NT2/D1 (cell line): ENCODE measurements at places on chromosomes 5 and 9.

GRCh38 chr5:20360263-20360662 is 372.3 kb upstream of the CDH18 start:
- no peak for DNase-seq

DNA sequence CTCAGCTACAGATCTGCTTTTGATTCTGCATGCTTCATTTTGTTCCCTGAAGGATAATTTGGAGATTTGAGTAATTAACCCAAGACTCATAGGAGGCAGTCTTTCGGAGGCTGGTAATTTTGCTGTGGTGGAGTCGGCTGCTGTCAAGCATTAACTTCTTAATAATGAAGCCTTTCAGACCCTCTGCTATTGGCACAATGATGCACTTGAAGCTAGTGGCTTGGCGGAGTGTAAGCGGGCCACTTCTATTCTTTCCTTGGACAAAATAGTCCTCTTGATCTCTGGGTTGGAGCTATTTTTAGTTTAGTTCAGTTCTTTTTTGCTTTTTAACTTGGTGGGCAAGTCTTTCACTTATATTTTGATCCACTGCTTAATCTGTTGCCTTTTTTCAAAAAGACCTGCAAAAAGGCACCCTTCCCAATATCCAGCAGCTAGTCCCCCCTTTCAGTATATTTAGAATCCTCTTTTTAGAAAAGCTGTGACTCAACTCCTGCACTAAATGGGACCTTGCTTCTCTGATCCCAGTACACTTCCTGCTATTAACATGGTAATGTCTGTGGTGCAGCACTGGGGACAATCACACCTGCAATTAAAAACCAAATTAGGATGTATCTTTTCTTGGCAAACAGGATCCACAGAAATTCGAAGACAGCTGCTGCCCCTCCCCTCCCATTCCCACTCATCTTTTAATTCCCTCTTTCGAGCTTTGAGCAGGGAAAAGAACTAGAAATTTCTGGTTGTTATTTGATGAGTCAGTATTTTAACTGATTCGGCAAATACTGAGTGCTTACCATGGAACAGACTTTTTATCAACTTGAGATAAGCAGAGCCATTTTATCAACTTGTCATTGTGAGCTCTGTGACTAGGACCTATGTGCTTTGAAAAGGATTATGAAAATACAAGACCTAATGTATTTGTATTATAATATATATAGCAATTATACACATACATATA is 169.4 kb upstream of the ANKRD55 start:
- no peak for DNase-seq

DNA sequence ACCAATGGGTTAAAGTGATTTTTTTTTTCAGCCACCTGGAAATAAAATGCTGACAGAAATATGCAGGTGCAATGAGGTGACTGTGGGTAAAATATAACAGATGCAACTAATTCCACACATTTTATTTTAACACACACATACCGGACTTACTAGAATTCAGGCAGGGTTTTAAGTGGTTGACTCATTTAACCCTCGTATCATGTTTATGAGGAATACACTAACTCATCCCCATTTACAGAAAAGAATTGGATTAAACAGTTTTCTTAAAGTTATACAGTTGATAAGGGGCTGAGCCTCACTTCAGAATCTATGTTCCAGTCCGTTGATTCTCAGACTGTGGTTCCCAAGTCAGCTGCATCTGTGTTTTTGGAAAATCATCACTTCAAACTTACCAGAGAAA is 207.5 kb downstream of the CHSY3 start:
- no peak for DNase-seq

- DNase-seq = no peak
Observed at GRCh38 chr5:76219636-76220035, 136.5 kb downstream of the SV2C start.

DNA sequence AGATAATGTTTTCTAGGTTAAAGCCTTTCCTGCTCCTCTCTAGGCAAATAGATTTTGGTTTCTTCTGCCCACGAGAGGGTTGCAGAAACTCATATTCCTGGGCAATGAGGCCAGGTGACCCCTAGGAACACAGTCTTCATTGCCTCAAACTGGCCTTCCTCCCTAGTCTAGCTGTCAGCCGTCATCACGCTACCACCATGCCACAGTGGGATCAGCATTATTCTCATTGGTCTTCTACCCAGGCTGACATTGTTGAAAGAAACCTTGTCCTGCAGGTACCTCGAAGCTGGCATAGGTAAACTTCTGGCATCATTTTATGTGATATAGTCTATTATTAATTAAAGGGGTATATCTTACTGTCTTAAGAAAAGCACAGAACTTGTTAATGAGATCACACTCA is 51.1 kb downstream of the ELL2 start:
- no peak for DNase-seq

DNA sequence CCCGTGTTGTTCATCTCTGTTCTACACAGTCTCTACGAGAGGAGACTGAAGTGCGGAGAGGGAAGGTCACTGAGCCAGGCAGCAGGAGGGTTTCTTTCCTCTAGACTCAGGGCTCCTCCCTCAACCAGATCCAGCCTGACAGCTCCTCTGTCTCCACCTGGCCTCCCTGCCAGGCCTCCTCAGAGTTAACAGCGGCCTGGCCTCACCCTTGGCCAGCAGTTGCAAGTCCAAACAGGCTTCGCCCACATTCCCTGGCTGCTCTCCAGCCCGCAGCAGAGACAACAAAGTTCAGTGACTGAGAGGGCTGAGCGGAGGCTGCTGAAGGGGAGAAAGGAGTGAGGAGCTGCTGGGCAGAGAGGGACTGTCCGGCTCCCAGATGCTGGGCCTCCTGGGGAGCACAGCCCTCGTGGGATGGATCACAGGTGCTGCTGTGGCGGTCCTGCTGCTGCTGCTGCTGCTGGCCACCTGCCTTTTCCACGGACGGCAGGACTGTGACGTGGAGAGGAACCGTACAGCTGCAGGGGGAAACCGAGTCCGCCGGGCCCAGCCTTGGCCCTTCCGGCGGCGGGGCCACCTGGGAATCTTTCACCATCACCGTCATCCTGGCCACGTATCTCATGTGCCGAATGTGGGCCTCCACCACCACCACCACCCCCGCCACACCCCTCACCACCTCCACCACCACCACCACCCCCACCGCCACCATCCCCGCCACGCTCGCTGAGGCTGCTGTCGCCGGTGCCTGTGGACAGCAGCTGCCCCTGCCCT is at the start of gene HRCT1:
HRCT1 (plus strand) TSS at position 291 of the 768 bp plus-strand sequence; CDS start at position 377, 86 bp downstream.
- no peak for DNase-seq

DNA sequence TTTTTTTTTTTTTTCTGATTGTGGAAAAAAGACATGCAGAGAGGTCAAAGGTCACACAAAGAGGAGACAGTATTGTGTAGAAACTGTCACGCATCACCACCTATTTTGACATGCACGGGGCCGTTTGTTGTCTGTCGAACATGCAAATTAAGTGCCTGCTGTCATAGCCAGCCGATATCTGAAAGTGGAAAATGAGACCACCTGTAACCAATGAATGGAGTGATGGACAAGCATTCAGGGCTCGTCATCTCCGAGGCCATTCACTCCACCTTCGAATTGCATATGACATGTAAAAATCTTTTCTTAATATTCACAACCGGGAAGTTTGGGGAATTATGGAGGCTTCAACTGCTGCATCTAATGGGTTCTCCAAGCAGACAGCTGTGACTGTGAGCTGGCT is 512.2 kb upstream of the ADAMTS16 start:
- DNase-seq = no peak

DNA sequence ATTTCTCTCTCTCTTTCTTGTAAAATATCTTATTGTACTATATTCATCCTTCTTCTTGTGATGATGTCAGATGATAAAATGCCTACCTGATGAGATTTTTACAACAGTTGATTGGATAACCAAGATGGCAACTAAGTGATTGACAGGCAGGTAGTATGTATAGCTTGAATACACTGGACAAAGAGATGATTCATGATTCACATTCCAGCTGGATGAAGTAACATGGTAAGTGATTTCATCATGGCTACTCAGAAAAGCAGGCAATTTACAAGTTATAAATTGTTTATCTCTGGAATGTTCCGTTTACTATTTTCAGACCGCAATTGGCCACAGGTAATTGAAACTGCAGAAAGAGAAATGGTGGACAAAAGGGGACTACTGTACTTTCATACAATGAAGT is 1471.7 kb upstream of the C9orf72 start:
- no peak for DNase-seq

GRCh38 chr5:68551436-68551835 is 335.9 kb downstream of the PIK3R1 start:
- no peak for DNase-seq

- DNase-seq = no peak
Observed at GRCh38 chr5:149429839-149430721, 51.0 kb upstream of the IL17B start.

DNA sequence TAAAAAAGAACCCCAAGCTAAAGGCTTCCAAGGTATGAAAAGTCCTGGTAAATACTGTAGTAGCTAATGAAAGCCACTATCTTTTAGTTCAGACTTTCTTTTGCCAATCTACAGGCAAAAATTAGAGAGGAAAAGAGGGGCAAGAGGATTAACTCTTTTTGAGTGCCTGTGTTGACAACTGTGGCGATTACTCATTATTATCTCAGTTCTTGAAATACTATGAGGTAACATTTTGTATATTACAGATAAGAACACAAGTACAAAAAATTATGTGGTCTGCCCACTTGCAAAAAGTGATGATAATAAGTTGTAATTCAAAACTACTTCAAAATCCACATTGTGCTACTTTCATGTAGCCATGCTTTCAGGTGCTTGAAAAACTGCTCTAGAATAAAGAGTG is 144.0 kb downstream of the DTWD2 start:
- DNase-seq = no peak

DNA sequence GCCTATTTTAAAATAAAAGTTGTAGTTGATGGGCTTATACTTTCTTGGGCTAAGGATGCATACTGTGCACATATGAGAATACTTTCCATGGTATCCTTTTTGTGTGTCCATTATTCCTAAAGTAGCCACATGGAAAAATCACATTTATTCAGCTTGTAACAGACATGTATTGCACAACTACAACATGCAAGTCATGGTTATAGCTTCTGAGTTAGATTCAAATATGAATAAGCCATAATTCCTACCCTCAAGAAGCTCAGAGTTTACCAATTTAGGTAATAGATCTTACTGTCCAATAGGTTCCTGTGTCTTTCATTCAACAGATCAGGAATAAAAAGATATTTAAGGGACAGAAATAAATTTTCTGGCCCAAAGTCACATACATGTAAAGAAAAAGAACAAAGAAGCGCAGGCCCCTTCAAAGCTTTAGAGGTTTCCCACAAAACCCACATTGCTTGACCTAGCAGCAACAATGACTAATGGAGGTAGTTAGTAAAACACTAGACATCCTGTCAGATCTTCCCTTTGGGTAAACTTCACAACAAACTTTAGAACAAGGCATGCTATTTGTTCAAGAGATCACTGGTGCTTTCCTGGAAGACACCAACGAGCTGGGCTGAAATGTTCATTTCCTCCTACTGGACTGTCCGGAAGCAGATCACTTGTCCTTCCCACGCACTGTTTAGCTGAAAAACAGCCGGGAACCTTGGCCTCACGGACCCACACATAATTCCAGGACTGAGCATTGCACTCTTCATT is 78.4 kb upstream of the ITGA1 start:
- DNase-seq = no peak

- DNase-seq = no peak
Observed at GRCh38 chr5:130074820-130075219, 170.6 kb downstream of the CHSY3 start.

- no peak for DNase-seq
Observed at GRCh38 chr9:132356324-132356924, 1.6 kb upstream of the SETX start.

DNA sequence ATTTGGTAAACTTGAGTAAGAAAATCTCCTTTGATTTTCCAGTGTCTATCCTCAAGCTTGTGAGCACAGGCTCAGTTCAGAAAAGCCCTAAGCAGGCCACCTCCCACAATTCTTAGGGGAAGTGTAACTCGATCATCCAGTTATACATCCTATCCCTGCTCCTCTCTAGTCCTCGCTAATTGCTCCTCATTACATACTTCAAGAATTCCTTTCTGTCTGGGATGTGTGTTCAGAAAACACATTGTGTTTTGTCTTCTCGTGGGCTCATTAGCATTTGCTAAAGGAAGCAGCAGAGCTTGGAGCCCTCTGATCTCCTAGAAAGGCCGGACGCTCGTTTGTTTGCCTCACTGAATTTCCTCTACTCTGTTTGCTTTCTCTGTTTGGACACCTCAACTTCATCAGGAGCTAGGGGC is 268.2 kb upstream of the RFX3 start:
- no peak for DNase-seq

GRCh38 chr5:148455185-148455584 is 71.4 kb downstream of the FBXO38 start:
- DNase-seq = no peak

DNA sequence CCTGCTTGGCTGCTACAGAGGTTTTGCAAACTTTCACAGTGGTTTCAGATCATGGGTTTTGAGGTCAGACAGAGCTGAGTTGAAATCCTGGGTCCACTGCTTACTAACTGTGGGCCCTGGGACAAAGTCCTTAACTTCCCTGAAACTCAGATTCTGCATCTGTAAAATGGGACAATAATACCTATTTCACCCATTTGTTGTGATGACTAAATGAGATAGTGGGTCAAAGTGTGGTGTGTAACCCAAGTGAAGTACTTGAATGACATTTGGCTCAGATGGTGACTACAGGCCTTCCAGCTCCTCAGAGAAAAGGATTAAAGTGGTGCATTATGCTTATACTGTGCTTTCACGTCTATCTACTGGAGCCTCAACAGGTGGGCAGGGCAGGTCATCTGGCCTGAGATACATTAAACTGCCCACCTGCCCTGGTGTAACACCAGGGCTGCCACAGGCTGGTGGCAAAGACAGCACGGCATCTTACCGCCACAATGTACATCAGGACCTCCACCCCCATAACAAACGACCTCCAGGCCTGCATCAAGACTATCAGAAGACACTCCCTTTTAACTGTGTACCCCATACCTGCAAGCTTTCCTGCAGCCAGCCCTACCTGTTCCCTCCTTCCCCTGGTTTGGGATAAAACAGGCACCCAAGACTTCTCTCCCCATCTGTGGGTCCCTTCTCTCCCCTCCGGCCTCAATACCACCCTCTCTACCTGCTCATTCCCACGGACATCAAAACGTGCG is 846 bp upstream of the TRAF1 start:
- DNase-seq = no peak

GRCh38 chr5:57955511-57955910 is 472.9 kb upstream of the ACTBL2 start:
- DNase-seq = no peak

DNA sequence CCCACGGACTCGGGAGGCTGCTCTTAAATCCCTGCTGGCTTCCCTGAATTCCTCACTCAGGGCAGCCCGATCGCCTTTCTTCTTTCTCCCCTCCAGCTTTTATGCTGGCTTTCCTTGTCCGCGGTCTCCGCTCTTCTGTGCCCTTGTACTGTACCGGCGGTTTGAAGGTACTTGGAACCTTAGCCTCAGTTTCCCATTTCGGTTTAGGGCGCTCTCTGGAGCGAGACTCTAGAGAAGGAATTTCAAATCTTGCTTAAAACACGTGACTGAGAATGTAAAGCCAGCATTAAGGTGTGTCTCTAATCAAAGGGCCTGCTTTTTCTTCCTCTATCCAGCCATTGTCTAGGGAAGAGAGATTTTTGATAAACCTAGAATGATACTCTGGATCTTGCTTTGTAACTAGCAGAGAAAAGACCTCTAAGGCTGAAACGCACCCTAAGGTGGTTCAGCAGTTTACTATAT is 650 bp downstream of the GPR107 start:
- DNase-seq = no peak

- no peak for DNase-seq
Observed at GRCh38 chr9:90815944-90816357, 14.3 kb downstream of the SYK start.
